Activated CD4-positive, alpha-beta T cell treated with anti-CD3 and anti-CD28 coated beads, Interleukin-10, Interleukin-2, amounts not matched to agents 100 ng/mL and 50 ng/mL, durations not matched to agents 16 hours and 8 hours (primary cell): ENCODE measurements at places on chromosomes 12 and 14.
A peak's percentile ranks its signal among the peaks of the same experiment; 100 is the strongest.

- DNase-seq, result no peak
Measured at GRCh38 chr14:92684801-92685560, 63.4 kb downstream of the LGMN start.

GRCh38 chr12:87274594-87275245 is 754.5 kb downstream of the C12orf50 start:
- DNase-seq, result peak; percentile 2

- DNase-seq, result no peak
Measured at GRCh38 chr14:80772504-80772903, 169.0 kb downstream of the CEP128 start.

GRCh38 chr12:46100551-46101484 is 110.4 kb upstream of the SCAF11 start:
- no peak for DNase-seq

DNA sequence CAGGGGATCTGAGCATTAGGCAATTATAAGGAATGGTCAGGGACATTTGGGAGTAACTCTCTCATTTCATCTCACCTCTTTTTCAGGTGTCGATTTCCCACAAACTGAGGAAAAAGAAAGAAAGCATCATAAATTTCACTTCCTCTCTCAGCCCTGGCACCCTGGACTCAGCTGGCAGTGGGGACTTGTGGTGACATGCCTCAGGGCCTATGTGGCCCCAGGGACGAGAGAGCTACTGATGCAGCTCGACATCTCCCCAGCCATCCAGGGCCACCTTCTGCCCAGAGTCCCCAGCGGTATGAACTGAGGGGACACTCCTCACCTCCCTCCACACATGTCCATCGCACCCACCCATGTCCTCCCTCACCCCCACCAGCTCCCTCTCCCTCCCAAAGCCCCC is 11.7 kb downstream of the TNFRSF1A start:
- DNase-seq, result no peak

DNA sequence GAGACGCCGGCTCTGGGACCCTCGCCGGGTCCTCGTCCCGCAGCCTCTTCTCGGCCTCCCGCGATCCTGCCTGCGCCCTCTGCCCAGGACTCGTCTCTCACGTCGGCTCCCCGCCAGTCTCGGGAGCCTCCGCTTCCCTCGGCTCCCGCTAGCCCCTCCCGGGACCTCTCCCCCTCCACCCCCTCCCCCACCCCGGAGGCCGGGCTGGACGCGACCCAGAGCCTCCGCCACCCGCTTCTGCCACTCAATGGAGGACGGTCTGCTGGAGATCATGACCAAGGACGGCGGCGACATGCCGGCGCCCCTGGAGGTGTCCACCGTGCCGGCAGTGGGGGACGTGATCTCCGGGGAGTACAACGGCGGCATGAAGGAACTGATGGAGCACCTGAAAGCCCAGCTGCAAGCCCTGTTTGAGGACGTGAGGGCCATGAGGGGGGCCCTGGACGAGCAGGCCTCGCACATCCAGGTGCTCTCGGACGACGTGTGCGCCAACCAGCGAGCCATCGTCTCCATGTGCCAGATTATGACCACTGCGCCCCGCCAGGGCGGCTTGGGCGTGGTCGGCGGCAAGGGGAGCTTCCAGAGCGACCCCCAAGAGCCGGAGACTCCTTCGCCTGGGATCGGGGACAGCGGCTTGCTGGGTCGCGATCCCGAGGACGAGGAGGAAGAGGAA is 568 bp downstream of the CCDC184 start:
- no peak for DNase-seq

DNA sequence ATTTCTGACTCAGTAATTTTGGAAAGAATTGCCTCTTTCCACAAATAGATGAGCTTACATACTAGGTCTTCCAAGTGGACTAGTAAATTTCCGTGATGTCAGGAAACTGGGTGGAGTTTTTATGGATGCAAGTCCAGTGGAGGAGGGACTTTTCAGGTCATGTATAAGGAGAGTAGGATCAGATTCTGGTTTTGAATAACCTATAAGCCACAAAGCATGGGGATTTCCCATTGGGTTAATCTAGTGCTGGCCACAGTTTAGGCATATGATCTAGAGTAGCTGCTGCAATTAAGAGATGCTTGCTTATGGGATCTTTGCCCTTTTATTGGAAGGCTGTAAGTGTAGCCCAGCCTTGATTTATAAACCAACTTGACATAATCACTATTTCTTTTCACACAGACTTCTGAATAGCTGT is 33.8 kb downstream of the STK38L start:
- peak; percentile 70 for DNase-seq

DNA sequence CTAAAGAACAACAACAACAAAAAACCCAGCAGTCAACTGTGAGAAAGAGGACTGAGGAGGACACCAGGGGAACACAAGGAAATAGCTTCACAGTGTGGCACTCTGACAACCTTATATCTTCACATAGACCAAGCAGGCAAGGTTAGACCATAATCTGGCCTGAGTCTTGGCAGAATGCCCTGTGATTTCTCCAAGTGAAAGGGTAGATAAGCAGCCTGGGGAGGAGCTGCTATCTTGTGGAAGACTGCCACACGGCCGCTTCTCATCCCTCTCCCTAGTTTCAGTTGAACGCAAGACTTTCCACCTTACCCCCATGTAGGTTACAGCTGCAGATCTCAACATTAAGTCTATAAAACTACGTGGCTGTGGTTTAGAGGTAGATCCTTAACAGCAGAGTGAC is 3.7 kb downstream of the SLC25A21 start:
- DNase-seq, result no peak

- DNase-seq, result no peak
Measured at GRCh38 chr12:62919838-62920237, 15.1 kb downstream of the PPM1H start.

- DNase-seq, result no peak
Measured at GRCh38 chr12:14959463-14959862, 1.9 kb downstream of the ARHGDIB start.

GRCh38 chr12:53213348-53213747 is 6.3 kb upstream of the ITGB7 start:
- DNase-seq, result peak; percentile 88

GRCh38 chr12:120121766-120122293 is 5.3 kb upstream of the RAB35 start:
- DNase-seq, result peak; percentile 79

- no peak for DNase-seq
Measured at GRCh38 chr12:50041962-50042361, 15.4 kb upstream of the ASIC1 start.

GRCh38 chr12:12528361-12529270 is 34.0 kb downstream of the DUSP16 start:
- no peak for DNase-seq
